AG08396 (cell line): ENCODE measurements at places on chromosomes 3 and 15.

- no peak for DNase-seq
Measured at GRCh38 chr3:23406601-23407000, 203.5 kb downstream of the UBE2E2 start.

DNA sequence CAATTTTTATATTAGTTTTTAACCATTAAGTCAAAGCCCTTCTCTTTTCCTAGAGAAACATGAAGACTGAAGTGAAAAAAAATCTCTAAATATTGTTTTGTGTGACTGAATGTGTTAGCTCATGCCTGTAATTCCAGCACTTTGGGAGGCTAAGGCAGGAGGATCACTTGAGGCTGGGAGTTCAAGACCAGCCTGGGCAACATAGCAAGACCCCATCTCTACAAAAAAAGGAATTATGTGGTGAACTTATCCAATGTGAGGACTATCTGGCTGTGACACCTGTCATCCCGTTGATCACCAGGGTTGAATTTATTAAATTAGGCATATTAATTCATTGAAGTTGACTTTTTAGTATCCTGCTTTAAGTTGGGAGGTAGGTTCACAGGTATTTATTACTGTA lies 13.0 kb downstream of the SMC4 start:
- DNase-seq, result no peak

- no peak for DNase-seq
Measured at GRCh38 chr3:56724676-56725075, 41.6 kb upstream of the TASOR start.

- DNase-seq, result no peak
Measured at GRCh38 chr3:189621948-189622603, 9.1 kb upstream of the TP63 start.

DNA sequence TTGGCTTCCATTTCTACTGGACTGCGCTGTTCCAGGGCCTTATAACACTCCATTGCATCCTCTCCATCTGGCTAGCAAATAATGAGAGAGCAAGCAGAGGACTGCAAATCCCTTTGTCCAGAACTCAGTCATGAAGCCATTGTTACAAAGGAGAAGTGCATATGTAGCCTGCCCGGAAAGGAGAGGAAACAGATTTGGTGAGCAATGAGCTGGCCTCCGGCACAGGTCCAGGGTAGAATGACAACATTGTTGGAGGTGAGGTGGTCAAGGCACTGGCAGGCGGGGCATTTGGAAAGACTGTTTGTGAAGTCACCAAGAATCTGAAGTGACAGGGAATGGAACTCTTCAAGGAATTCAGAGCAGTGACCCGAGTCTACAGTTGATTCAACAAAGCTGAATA lies 25.0 kb upstream of the ATP1B3 start:
- DNase-seq, result no peak

- DNase-seq, result no peak
Measured at GRCh38 chr3:157163217-157163953, 3.4 kb upstream of the CCNL1 start.

DNA sequence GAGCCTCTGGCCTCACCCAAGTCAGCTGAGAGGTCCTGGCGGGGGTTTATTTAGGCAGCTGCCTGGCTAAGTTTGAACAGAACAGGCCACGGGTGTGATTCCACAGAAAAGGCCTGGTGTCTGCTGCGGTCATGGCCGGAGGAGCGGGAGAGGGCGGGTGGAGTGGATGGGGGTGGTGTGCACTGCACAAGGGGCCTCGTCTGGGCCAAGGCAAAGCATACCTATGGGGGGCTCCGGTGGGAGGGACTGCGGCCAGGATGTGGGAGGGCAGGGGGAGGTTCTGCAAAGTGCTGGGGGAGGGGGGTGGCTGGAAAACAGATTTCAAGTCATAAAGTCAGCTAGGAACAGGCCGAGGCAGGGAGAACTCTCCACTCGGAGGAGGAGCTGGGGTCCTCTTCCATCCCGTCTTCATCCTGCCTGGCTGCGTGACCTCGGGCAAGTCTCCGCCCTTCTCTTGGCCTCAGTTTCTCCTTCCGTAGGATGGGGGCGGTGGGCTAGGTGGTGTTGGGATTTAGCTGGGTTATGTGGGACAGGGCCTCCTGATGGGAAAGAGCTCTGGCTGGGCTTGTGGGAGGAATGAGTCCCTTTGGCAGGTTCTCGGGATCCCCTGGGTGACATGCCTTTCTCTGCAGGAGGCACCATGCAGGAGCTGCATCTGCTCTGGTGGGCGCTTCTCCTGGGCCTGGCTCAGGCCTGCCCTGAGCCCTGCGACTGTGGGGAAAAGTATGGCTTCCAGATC lies 878 bp downstream of the ISLR start:
- no peak for DNase-seq

DNA sequence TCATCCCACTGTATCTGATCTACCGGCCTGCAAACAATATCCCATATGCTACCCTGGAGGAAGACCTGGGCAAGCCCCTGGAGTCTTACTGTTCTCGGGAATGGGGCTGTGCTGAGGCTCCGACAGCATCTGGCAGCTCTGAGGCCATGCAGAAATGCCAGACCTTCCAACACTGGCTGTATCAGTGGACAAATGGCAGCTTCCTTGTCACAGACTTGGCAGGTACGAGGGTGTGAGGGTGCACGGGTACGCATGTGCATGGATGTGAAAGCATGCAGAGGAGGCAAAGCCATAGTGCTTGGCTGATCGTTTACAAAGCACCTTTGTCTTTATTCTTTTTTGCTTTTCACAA lies 20.0 kb upstream of the SLC28A1 start:
- DNase-seq, result no peak

DNA sequence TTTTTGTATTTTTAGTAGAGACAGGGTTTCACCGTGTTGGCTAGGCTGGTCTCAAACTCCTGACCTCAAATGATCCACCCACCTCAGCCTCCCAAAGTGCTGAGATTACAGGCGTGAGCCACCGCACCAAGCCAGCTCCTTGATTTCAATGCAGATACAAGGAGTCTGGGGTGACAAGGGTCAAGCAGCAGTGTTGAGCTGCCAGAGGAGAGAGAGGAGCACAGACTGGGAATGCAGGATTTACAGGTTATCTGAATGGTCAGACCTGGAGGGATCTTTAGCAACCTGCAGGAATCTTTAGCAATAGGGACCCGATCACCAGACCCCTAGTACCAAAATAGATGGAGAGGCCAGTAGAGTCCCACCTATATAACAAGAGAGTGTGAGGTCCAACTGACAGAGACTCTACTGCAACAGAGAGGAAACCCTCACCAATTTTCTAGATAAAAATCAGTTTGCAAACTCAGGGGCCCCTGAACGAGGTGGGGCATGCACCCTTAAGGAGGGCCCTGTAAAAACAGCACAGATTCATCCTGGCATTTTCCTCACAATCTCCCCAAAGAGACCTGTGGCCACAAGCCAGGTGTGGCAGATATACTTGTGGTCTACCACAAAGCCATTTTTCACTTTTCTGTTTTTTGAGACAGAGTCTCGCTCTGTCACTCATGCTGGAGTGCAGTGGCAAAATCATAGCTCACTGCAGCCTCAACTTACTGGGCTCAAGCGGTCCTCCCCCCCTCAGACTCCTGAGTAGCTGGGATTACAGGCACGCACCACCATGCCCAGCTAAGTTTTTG lies 10.7 kb upstream of the SHISA5 start:
- no peak for DNase-seq

DNA sequence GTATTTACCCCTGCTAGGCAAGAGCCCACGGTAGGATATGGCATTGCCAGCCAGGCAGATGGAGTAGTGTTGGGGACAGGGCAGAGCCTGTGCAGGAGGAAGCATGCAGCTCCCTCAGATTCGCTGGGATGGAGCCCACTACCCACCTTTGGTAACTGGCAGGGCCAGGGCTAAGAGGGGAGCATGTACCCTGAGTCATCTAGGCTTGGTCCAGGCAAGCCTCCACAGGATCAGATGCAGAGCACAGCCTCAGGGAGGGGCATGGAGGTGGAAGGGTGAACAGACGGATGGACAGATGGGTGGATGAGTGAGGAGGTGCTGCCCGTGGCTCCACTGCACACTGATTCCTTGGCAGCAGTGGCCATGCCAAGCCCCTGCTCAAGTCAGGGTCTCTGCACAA lies 33.0 kb downstream of the IL20RB start:
- DNase-seq, result no peak

- DNase-seq, result peak; percentile 43
Measured at GRCh38 chr15:85479071-85479647, 98.8 kb downstream of the AKAP13 start.

DNA sequence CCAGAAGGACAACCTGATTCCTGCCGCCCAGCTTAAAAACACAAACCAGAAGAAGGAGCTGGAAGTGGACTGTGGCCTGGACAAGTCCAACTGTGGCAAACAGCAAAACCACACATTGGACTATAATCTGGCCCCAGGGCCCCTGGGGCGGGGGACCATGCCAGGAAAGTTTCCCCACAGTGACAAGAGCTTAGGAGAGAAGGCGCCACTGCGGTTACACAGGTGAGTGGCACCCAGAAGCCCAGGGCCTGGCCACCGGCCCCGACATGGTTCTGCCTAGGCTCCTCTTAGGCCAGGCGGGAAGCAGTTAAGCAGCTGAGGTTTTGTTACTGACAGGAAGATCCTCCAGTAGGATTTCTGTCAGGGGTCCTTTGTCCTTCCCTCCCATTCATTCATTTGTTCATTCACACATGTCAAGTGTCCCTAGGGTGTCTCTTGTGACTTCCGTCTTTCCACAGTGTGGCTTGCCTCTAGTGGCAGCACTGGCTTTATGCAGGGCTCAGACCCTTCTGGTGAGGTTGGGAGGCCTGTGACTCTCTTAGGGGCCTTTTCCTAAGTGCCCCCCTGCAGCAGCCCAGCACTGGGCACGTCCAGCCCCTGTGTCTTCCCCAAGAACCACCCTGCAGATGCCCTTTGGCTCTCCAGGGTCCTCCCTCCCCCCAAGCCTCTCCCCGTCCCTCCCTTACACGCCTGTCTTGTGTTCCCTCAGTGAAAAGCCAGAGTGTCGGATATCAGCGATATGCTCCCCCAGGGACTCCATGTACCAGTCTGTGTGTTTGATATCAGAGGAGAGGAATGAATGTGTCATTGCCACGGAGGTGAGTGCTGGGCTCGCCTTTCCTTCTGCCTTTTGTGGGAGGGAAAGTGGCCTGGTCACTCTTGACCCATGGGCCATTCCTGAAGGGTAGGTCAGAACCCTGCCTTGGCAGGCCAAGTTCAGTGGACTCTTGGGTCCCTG lies 7.8 kb downstream of the DLL4 start:
- DNase-seq, result no peak

GRCh38 chr15:22811640-22812039 lies 25.2 kb downstream of the NIPA1 start:
- DNase-seq, result peak; percentile 25

GRCh38 chr15:73601451-73602445 lies 31.4 kb downstream of the NPTN start:
- peak; percentile 26 for DNase-seq

GRCh38 chr3:9946112-9947024 lies 5.8 kb downstream of the PRRT3 start:
- DNase-seq, result peak; percentile 95

GRCh38 chr3:65884071-65884470 lies 154.6 kb downstream of the MAGI1 start:
- DNase-seq, result no peak

- DNase-seq, result no peak
Measured at GRCh38 chr3:57120040-57120439, 45.1 kb downstream of the IL17RD start.

- DNase-seq, result no peak
Measured at GRCh38 chr15:101255051-101255395, 3.2 kb upstream of the CHSY1 start.
